ENCODE measurements at places on chromosomes 16 and 17.

DNA sequence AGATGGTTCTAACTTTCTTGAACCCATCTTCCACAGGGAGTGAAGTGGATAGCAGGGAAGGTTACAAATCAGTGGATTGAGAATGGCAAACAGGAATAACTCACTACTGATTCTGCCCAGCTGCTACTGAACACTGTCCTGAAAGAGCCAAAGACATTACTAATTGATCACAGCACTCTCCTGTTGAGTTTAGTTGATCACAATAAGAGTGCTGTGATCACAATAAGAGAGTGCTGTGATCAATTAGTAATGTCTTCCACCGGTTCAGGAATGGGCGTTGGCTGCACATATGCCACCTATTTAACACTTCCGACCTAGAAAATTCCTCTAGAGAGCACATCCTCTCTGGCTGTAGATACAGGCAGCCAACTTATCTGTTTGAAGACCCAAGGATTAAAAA lies 11.4 kb downstream of the CFAP97D1 start:
- peak; percentile 37 for DNase-seq

DNA sequence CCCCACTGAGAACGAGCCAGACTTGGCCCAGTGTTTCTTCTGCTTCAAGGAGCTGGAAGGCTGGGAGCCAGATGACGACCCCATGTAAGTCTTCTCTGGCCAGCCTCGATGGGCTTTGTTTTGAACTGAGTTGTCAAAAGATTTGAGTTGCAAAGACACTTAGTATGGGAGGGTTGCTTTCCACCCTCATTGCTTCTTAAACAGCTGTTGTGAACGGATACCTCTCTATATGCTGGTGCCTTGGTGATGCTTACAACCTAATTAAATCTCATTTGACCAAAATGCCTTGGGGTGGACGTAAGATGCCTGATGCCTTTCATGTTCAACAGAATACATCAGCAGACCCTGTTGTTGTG lies 631 bp downstream of the BIRC5 start:
- no peak for DNase-seq

GRCh38 chr17:82497483-82498405 lies 21.8 kb upstream of the FOXK2 start:
- peak; percentile 65 for DNase-seq

DNA sequence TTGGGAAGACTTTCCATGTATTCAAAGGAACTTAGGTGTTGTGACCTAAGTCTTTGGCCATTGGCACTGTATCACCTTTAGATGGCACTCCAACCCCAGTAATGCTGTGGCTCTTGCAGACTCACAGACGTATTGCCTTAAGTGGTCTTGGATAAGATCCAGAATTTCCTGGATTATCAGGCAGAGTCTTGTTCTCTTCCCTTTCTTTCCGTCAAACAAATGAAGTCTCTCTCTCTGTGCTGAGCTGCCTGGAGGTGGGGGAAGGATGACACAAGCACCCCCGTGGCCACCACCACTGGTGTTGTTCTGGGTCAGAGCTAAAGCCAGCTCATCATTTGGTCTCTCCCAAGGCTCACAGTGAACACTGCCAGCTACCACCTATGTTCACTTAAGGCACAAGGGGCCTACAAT lies 789.9 kb upstream of the KIF2B start:
- DNase-seq: peak; percentile 5

- no peak for DNase-seq
Measured at GRCh38 chr17:69147460-69147859, 5.8 kb upstream of the ABCA6 start.

DNA sequence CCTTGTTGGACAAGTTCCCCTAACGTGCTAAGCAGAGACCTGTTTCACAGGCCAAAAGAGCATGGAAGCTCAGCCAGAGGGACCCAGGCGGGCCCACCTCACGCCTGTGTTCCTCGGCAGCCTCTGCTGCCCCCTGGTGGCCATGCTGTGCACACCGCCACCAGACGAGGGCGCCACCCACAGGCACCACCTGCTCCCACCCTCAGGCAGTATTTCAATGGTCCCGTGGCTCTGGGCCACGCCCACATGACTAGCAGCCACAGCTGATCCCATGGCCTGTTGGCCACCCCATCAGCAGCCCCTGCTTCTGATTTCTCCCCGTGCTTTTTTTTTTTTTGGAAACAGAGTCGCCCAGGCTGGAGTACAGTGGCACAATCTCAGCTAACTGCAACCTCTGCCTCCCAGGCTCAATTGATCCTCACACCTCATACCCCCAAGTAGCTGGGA lies 18.9 kb downstream of the MPG start:
- peak; percentile 80 for DNase-seq

DNA sequence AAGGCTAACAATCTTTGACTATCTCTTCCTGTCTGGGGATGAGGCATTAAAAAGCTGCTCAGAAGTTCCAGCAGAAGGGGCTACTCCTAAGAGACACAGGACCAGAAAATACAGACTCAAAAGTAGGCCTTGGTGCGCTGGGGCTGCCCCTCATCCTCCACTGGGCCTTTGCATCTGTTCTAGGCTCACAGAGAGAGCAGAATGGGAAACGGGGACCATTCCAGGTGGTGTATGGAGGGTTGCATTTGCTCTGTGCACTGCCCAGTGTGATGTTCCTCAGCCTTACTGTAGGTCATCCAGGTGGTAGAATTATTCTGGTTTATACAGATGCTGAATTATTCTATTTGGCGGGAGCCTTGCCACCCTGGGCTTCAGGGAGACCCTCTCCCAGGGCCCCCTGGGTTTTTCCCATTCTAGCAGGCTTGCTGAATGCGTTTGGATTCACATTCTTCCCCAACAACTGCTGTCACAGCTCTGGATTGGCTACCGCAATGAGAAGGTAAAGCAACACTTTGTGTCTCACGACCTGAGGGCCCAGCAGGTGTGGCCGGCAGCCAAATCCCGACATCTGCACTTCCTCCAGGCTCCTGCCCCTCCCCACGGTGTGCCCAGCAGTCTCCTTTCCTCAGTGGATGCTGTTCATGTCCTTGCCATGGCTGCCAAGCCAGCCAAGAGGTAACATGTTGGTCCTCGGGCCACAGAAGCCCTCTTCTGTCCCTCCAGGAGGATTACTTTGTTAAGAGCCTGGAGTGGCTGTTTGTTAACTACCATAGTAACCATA lies 25.0 kb upstream of the ZNHIT3 start:
- DNase-seq: no peak

DNA sequence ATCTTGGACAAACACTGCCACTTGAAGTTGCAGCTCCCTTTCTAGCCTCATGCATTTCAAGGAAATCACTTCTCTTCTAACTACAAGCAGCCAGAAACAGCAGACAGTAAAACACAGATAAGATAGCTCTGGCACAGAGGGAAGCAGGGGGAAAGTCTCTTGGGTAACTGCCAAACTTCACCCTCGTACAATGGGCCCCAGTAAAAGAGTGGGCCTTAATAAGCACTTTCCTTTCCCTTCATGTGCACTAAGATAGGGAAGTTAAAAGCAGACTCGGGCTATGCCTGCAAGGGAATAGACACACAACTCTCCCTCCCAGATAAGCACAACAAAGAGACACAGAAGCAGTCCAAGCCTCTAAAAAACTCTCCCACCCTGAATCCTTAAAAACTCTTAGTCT lies 4.2 kb upstream of the KRTAP4-5 start:
- DNase-seq: no peak

GRCh38 chr16:88871349-88871702 lies 4.9 kb upstream of the PABPN1L start:
- DNase-seq: no peak

Data from fibroblast of skin of right quadriceps (primary cell).